Neuronal stem cell (in vitro differentiated cells): ENCODE measurements at places on chromosomes 11 and 22.

DNA sequence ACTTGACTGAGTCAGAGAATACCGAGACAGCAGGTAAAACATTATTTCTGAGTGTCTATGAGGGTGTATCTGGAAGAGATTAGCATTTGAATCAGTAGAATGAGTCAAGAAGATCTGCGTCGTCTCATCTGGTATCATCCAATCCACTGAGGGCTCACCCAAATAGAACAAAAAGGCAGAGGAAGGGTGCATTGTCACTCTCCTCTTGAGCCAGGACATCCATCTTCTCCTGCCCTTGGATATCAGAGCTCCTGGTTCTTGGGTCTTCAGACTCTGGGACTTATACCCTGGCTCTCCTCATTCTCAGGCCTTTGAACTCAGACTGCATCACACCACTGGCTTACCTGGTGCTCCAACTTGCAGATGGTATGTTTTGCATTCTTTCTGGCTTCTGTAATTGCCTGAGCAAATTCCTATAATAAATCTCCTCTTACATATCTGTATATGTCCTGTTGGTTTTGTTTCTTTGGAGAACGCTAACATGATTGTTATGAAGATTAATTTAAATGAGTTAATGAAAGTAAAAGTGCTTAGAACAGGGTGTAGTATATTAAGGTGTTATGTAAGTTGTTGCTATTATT lies 49.3 kb downstream of the ME3 start:
- DNase-seq = no peak

- no peak for DNase-seq
These were observed 17.5 kb upstream of the EHF start for GRCh38 chr11:34603129-34604001.

DNA sequence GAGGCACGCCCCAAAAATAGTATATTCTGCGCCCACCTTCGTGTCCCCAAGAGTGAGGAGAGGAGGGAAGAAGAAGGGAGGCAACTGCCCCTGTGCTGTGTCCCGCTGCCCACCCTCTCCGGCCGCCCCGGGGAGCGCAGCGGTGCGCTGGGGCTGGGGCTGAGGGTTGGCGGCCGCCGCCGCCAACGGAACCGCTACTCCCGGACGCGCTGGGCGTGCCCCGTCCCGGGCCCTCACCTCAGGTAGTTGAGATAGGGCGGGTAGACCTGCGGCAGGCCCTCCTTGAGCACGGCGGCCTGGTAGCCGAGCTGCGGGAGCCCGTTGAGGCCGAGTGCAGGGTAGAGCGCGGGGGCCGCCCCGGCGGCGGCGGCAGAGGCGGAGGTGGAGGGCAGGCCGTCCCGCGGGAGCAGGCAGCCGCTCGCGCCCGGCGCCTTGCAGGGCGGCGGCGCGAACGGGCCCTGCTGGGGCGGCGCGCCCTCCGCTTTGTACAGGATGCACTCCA lies 2.4 kb downstream of the PGR start:
- no peak for DNase-seq

GRCh38 chr11:44652901-44653644 lies 73.7 kb upstream of the TSPAN18 start:
- no peak for DNase-seq

GRCh38 chr11:31955838-31956237 lies 135.0 kb upstream of the RCN1 start:
- no peak for DNase-seq

GRCh38 chr11:92837595-92837994 lies 131.9 kb upstream of the MTNR1B start:
- DNase-seq = no peak

DNA sequence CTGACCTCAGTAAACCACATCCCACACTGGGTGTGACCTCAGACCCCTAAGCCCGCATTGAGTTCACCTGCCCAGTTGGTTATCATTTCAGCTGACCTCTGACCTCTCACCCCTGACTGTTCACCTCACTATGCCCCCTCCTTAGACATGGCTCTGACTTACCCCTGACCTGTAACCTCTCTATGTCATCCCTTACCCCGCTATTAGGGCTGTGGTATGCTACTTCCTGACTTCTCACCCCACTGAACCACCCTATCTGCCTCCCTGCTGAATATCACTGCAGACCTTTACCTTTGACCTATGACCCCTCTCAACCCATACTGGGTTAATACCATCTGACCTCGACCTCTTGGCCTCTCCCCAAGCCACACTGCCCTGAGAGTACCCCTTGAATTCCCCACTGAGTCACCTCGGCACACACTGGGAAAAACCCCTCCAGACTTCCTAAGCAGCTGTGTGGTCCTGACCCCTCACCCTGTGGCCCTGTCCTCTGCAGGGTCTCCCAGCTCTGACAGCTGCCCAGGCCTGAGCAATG lies 8.3 kb downstream of the PLCB3 start:
- no peak for DNase-seq

GRCh38 chr11:35938231-35938630 lies 5.6 kb upstream of the LDLRAD3 start:
- no peak for DNase-seq

- no peak for DNase-seq
These were observed 98.3 kb downstream of the NCAM1 start for GRCh38 chr11:113059548-113059947.

DNA sequence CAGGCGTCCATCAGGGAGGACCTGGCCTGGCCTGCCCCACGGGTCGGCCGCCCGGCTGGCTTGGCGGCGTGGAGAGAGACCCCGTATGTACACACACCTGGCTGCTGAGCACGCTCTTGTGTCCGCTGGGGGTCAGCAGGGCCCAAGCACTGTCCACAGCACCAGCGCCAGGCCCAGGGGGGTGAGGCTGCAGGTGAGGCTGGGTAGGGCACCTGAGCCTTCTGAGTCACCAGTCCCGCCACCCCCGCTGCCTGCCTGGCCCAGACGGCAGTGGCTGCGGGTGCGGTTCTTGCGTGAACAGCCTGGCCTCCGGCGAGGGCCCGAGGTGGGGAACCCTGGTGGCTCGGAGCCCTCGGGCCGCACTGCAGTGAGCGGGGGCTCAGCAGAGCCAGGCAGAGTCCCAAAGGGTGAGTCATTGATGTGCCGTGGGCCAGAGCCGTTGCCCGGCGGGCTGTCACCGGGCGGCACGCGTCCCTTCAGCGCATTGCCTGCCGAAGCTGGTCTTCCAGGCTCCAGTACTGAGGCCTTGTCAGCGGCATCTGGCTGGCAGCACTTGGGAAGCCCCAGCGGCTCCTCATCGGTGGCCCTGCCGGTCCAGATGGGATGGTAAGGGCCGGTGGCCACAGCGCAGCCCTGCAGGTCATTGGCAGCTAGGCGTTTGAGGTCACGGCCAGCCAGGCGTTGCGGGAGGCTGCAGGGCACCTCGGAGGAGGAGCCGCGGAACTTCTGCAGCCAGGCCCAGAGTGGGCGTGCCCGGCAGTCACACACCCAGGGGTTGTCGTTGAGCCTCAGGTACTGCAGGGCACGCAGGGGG lies 26.3 kb downstream of the RTN4R start:
- DNase-seq = no peak

GRCh38 chr11:36130401-36130800 lies 158.8 kb downstream of the COMMD9 start:
- DNase-seq = no peak

DNA sequence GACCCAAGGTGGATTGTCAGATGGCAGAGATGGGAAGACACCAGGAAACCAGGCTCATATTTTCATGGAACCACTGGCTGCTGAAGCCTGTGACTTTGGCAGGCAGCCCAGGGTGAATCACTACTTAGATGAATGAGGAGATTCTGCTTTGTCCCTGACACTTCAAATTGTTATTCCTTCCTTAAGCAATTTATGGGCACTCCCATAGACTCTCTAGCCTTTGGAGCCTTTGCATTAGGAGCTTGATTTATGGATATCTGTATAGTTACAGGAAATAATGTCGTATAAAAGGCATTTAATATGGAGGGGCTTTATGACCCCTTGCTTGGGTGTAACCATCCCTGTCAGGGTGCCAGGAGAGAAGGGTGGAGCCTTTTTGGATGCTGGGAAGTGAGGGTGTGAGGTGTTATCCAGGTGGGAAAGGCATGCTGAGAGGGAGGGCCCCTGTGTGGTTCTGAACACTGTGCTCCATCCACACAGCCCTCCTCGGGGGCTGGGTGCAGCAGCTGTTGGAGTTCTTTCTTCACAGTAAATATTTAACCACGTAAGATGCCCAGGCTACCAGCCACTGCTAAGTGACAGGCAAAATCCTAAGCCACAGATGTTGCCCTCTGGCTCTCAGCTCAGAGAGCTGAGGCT lies 35.3 kb downstream of the IL18 start:
- no peak for DNase-seq

- no peak for DNase-seq
These were observed 9.2 kb downstream of the APOA4 start for GRCh38 chr11:116813781-116814471.

DNA sequence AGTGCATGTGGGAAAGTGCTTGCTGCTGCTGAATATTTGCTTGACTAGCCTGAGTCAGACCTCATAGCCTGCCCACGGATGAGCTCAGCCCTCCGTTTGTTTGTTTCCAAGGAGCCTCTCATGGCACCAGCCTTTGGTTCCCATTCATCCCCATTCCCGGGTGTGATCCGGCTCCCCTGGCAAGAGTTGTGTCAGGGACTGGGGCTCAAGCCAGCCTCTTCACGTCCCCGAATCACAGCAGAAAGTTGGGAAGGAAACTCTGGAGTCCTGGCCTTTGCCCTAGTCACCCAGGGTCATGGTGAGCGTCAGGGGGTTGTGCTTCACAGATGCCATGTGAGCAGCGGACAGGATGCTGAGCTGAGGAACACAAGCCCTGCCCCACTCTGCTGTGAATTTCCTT lies 13.8 kb downstream of the SEC14L3 start:
- no peak for DNase-seq

GRCh38 chr11:32105871-32106560 lies 15.1 kb downstream of the RCN1 start:
- DNase-seq = no peak

GRCh38 chr11:85682330-85683305 lies 3.4 kb downstream of the CCDC89 start:
- DNase-seq = no peak

DNA sequence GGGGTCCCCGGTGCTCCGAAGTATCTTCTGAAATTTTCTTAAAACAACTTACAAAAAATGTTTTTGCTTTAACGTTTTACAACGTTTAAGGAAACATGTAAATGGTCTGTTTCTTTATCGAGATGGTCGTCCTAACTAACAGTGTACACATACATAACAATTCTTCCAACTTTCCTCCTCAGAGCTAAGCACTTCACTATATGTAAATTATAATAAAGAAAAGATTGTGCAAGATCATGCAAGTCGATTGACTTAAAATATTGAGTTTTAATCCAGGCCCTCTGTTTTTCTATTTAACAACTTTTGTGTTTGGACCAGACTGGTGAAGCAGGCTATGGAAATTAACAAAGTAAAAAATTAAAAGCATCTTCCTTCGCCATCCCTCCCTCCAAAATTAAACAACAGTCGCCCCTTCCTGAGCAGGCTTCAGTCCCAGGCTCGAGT lies 4.9 kb downstream of the ALX4 start:
- no peak for DNase-seq

DNA sequence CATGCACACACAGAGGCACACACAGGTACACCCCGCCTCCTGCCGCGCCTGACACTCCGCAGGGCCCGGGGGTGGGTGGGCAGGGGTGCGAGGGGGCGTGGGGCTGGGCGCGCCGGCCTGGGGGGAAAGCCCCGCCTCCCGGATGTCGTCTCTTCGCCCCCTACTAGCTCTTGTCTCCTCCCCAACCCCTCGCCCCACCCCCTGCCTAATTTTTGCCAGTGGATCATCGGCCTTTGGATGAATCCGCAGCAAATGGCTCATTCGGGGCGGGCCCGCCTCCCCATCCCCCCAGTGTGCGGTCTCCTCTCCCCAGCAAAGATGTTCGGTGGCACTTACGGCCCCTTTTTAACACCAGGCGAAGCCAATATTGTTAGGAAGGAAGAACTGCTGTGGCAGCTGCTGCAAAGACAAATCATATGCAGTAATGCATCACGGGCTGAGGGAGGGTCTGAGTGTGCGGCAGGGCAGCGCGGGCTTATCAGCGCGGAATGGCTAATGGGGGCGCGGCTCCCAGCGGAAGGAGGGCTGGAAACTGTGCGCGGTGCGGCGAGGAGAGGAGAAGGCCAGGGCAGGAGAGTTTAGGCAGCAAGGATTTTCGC lies 13.4 kb upstream of the NECTIN1 start:
- DNase-seq = peak; percentile 44

DNA sequence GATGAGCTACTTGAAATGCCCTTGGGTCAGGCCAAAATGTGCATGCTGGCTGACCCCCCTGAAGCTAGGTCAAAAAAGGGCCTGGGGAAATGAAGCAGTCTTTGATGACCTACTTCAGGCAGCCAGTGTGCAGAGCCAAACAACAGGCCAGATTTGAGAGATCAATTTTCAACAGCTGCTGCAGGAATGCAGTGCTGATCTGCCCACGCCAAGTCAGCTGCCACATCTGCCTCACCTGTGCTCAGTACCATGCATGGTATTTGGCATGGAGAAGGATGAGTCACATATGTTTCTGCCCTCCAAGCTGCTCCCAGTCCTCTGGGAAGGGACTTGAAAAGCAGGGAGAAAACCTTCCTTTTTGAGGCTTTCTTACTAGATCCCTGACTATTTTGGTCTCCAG lies 35.8 kb downstream of the MTNR1B start:
- no peak for DNase-seq

DNA sequence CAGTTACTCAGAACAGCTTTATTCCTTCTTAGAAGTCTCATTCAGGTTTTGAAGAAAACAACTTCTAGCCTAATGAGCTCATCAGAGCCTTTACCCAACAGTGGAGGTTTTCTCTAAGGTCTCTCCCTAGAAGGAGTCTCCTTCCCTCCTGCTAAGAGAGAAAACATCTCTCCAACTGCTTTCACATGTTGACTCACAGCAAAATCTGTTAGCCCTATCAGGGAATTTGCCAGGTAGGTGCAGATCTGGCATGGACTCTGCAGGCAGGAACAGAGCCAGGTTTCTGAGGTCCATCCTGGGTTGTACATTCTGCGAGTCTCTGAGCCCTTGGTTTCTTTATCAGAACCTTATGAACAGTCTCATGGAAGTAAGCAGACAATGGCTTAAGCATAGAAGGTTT lies 214.4 kb downstream of the HIPK3 start:
- DNase-seq = no peak

GRCh38 chr11:117107701-117108590 lies 9.7 kb upstream of the SIK3 start:
- DNase-seq = no peak

DNA sequence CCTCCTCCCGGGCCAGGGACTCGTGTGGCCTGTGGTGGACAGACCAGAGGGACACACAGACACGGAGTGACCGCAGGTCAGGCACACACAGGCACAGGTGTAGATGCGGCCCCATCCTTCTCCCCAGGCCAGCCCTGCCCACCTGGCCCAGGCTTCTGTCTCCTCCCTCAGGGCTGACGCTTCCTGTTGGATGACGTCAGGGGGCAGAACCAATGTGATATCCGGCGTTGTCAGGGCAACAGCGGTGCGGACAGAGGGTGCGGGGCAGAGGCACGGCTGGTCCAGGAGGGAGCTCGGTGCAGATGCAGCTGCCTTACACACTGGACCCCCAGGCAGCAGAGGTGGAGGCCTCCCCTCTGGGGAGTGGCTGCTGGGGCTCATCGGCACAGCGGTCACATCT lies 2.9 kb upstream of the TUBGCP6 start:
- DNase-seq = no peak

DNA sequence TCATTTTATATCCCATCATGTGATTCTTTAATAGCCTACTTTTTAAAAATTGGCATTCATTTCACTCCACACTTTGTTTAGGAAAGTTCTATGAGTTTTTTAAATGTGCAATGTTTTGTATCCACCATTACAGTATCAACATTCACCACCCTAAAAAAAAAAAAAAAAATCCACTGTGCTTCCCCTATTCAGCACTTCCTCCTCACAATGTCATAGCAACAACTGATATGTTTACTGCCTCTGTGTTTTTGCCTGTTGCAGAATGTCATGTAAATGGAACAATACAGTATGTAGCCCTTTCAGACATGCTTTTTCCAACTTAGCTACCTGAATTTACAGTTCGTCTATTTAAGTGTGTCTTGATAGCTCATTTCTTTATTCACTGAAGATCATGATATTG lies 754.2 kb downstream of the FAM181B start:
- no peak for DNase-seq
